ENCODE measurements at places on chromosomes 7 and 10. TPM values are rescaled to one million over a fixed set of nuclear protein-coding genes. Genes with fewer than 3 reads are reported as not detected.

The PTPN20 gene
- total RNA-seq: 1.4 TPM

The CPA5 gene
- not detected for total RNA-seq

DNA sequence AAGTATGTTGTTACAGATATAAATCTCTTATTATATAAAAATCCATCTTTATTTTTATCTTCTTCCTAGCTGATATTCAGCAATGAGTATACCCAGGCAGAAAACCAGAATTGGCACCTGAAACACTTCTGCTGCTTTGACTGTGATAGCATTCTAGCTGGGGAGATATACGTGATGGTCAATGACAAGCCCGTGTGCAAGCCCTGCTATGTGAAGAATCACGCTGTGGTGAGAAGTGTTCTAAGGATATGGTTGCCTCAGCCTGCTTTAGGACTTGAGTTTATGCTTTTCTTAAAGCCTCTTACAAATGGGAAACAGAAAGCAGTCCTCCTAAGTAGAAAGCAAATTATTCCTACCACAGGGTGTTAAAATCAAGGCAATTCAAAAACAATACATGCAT lies 41.9 kb downstream of the TES start:
- DNase-seq: no peak

- DNase-seq: peak; percentile 81
These were observed 83.9 kb upstream of the PDLIM1 start for GRCh38 chr10:95374597-95375209.

DNA sequence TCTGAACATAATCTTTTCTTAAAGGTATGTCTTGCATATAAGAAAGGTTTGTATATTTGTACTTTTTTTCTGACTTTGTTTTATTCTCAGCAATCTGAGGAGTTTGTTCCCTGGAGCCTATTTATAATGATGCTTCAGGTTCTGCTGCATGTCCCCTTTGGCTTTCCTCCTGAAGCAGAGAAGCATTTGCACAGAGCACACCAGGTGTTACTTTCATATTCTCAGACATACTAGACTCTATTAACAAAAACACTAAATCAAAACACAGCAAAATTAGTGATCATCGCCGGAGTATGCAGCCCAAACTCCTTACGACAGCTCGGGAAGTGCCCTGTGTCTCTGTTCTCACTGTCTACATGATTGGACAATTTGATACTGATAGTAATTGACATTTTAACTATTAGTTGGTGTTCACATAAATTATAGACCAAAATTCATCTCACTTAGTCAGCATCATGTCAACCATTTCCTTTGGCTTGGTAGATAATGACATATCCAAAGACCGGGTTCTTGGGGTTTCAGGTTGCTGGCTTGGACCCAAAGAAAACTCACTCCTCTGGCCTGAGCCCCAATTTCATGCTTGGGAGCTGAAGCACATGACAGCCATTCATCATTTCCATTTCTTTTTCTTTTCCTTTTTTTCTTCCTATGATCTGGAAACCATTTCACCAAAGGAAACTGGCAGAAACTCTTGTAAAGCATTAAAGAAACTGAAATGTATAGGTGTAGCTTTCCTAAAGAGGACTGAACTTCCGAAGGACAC lies 400.1 kb upstream of the NRP1 start:
- no peak for DNase-seq
